Activated naive CD4-positive, alpha-beta T cell (primary cell): ENCODE measurements at places on chromosomes 1 and 21.

- no peak for DNase-seq
These were observed 2.0 kb downstream of the NPPB start for GRCh38 chr1:11856698-11857097.

DNA sequence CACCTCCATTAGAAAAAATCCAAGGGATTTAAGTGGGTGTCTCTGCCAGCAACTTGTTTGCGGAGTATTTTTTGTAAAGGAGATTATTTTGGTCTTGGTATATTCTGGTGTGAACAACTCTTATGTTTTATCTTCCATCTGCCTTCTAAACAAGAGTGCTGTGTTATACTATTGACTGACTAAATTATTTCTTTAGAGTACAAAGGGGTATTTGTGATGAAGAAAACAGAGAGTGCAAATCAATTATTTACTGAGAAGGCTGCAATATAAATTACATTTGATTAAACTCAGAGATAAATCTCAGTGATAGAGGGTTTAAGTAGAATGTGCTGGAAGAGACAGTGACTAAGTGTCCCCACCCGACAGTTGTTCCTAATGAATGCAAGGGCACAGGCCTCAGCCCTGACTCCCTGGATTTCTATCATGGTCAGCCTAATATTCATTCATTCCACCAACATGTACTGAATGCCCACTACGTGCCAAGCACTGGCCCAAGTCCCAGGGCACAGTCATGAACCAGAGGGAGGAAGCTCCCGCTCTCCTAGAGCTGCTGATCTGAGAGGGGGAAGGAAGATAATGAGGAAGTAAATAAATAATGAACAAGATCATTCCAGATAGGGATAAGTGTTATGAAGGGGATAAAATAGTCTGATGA is 196.9 kb upstream of the C8B start:
- no peak for DNase-seq

DNA sequence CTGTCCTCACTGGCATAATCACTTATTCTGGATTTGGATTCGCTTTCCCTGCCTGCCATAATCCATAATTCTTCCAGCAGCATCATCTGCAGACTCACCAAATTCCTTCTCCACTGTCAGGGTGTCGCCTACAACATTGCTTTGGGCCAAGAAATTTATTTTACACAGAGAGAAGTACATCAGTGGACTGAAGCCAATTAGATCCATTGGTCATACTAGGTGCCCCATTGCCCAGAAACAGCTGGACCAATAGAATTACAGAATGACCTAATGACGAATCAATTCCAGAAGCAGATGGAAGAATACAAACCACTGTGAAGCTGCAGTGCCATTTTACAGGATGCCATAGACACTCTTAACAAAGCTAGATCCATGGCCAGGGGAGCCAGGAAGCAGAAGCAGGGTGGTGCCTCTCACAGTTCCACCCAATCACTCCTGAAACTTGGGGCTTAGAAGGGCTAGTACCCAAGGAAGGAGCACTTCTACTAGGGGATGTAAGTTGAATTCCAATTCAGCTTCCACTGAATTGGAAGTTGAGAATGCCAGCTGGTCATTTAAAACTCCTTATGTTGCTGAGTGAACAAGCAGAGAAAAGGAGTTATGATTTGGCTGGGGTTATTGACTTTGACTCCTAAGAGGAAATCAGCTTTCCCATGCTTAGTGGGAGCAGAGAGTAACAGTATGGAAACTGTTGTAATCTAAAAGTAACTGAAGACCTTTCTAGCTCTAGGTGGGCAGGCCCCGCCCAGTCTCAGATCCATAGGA is 44.0 kb downstream of the EDN2 start:
- no peak for DNase-seq

DNA sequence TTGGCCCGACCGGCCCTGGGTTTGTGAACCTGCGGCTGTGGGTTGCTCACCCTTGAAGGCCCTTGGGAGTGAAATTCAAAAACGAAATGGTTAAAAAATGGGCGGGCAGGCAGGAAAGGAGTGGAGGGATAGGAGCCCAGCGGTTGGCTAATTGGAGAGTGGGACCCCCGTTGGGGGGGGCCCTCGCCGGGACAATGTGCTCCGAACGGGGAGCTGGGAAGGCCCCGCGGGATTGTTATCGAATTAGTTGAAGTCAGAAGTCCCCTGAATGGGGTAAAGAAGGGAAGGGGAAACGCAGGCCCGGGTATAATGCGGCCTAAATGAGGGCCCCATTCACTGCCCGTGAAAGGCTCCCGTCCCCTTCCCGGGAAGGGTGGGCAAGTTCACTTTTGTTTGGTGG is 135.7 kb downstream of the PRDM16 start:
- no peak for DNase-seq

DNA sequence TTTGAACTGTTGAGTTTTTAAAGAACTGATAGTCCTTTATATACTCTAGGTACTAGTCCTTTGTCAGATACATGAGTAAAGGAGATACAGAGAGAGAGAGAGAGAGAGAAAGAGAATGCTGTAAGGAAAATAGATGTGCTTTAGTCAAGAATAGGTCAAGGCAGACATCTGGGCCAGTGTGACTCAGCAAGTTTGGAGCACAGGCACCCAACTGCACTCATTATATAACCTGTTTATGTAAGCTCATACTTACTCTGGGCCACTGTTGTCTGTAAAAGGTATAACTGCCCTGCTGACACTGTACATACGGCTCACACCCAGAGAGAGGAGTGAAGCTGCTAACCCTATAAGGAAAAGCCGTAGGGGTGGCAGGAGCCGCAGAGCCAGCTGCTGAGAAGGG is 32.2 kb upstream of the AKT3 start:
- DNase-seq = no peak

- no peak for DNase-seq
These were observed 272.5 kb downstream of the SIPA1L2 start for GRCh38 chr1:232357416-232357815.

- peak; percentile 22 for DNase-seq
These were observed 50.6 kb upstream of the LYST start for GRCh38 chr1:235917267-235917811.

GRCh38 chr1:17340358-17340757 is 31.6 kb upstream of the PADI6 start:
- no peak for DNase-seq

DNA sequence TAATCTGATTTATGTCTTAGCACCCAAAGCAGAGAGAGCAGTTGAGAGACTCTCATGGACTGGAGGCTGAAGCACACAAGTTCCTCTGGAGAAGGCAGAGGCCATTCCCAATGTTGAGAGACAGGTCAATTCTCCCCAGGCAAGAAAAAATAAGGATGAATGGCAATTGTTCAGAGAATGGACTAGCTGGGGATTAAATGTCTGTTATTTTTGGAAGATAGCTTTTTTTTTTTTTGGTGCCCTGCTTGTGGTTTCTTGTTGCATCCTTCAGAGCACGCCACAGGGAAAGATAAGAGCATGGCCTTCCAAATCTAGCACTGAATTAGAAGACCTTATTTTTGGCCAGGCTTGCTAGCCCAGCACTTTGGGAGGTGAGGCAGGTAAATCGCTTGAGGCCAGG is 65.6 kb upstream of the ERRFI1 start:
- DNase-seq = no peak

DNA sequence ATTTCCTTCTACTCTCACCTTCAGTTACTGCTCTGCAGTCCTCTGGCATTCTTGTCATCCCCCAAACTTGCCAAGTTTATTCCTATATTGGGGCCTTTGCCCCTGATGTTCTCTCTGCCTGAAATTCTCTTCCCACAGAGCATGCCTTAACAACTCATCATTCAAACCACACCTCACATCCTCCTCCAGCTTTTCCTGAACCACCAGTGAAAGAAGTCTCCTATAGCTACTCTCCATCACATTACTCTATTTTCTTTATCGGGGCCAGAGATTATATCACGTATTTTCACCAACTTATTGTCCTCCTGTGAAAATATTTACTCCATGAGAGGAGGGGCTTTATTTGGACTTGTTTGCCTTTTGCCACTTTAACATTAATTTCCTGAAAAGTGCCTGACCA is 32.1 kb downstream of the EXTL2 start:
- no peak for DNase-seq

- no peak for DNase-seq
These were observed 204.5 kb downstream of the GREM2 start for GRCh38 chr1:240407407-240407806.

GRCh38 chr1:15771836-15772515 is 13.4 kb downstream of the FBLIM1 start:
- DNase-seq = no peak

DNA sequence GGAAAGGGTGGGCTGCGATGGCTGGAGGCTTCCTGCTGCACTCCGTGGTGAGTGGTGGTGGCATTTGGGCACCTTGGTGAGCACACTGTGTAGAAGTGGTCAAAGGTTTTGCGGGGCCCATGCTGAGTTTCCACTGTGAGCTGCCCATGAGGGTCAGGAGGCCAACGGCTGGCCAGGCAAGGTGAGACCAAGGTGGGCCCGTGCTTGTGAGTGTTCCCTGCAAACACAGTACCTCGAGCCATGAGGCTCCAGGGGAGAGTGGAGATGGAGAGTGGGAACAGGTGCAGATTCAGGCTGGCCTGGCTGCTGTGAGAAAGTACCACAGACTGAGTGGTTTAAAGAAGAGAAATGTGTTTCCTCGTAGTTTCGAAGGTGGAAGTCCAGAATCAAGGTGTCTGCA is 40.8 kb downstream of the AJAP1 start:
- DNase-seq = no peak

DNA sequence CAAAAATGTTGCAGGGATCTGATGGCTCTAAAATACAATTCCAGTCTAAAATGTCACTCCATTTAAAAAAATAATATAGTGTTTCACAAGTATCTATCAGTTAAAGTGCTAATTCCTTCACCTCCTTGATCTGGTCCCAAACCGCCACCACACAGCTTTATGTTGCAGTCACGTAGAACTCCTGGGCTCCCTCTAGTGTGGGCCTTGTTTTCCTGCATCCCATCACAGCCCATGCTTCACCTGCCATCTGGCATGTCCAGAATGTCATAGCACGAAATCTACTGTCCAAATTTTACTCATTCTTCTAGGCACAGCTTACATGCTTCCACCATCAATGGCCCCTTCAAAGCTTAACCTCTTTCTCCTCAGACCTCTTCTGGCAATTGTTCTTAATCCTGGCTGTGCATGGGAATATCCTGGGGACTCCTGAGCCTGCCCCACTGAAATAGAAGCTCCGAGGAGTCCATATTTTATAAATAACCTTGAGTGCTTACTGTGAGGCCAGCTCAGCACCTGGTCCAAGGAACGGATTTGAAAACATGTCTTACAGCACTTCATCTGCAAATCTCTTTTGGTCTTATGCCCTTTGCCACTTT is 15.5 kb downstream of the FYB2 start:
- DNase-seq = no peak

DNA sequence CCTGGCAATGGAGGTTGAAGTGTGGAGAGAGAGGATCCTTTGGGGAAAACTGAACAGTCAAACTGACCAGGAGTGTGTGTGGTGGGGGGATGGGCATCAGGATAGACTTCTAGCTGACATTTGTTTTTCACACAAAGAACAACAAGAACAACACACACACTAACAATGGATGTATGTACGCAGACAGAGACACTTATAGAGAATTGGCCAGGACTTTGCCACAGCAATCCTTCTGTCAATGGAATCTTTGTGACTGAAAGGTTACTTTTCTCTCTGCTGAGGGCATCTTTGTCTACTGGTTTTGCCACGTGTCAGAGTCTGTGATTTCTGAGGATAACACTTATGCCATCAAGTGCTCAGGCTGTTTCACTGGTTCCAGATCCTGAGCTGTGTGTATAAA is 12.4 kb upstream of the FCGR2A start:
- DNase-seq = no peak

- no peak for DNase-seq
These were observed 56.1 kb downstream of the STYXL2 start for GRCh38 chr1:167149793-167150491.

DNA sequence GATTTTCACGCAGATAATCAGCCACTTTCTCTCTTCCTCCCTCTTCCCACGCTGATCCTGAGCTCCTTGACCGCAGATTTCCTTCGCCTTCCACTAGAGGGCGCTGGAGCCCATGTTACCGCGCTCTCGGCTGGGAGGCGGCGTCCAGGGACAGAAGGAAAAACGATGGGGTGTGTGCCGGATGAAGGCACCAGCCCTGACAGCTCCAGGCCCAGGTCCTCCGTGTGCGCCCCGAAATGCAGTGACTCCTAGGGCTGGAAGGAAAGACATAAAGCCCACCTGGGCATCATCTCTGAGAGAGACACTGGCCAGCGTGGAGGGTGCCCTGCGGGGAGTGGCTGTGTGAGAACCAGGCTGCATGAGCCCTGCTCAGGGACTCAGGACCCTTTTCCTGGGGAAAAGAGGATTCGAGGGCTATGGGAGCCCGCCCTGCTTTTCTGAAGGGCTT is 44.9 kb upstream of the CYP2J2 start:
- DNase-seq = no peak

GRCh38 chr1:200640963-200641401 is 20.4 kb upstream of the KIF14 start:
- no peak for DNase-seq

GRCh38 chr1:4960782-4961475 is 306.5 kb downstream of the AJAP1 start:
- DNase-seq = no peak

GRCh38 chr1:12048372-12048771 is 14.7 kb upstream of the TNFRSF8 start:
- DNase-seq = no peak

DNA sequence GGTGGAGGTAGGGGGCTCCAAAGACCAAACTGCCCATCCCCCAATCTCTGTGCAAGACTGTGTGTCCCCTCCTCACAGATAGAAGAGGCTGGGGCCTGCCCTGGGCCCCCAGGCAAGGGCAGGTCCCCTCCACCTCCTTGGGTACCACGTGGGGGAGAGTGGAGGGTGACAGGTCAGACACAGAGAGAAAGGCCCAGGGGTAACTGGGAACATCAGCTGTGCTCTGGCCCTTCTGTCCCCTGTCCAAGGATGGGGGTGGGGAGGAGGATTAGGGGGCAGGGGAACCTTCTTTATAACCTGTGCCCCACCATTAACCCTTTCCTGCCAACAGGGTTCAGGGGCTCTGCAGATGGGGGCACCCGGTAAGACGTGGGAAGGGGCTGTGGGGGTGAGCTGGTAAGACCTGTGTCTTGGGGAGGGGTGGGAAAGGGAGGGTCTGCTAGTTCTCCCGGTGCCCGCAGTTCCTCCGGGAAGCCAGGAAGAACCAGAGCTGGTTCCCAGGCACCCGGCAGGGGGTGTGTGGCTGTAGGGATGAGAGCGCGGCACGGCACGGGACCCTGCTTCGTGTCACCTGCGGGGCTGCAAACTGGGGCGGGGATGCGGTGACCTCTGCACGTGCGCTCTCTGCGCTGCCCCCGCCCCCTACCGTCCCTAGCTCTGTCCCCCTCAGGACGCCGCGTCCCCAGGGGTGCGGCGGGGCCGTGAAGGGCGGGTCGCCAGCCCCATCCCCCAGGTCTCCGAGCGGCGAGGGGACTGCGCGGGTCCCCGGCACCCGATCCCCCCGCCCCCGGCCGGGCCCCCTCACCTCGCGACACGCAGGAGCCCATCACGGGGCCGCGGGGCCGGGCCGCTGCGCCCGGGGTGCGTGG is 601 bp downstream of the FAM131C start:
- no peak for DNase-seq

DNA sequence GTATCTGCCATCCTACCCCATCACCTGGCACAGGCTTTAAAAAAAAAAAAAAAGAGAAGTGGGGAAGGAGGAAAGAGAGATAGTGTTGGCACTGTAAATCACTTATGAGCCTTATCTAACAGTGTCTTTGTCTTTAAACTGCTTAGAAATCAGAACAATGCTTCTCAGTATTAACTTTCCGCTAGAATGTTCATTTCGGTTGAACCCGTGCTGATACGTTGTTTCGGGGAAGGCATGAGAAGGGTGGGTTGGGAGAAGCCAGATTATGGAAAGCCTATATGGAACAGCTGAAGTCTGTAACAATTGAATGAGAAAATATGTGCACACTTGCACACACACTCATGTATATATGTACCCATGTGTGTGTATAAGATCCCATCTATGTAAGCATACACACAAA is 170.8 kb downstream of the GALNT2 start:
- no peak for DNase-seq
